ENCODE measurements at places on chromosomes 1 and 21.

- peak; percentile 32 for DNase-seq
Measured at GRCh38 chr1:243731974-243732625, 117.9 kb downstream of the AKT3 start.

DNA sequence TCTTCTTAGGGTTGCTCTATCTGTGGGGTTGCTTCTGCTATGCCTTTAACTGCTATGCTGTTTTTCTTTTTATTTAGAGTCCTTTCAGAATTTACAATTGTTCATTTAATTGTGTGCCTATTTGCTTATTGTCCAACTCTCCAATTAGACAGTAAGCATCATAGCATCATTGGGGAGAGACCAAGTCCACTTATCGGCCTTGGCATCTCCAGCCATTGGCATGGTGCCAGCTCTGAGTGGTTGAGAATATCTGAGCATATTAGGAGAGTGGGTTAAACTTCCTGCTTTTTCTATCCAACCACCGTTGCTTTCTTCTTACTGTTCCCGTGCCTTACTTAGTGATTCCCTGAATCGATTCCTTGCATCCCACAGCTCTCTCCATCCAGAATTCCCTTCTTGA, 535.0 kb downstream of the AJAP1 start:
- DNase-seq, result no peak

DNA sequence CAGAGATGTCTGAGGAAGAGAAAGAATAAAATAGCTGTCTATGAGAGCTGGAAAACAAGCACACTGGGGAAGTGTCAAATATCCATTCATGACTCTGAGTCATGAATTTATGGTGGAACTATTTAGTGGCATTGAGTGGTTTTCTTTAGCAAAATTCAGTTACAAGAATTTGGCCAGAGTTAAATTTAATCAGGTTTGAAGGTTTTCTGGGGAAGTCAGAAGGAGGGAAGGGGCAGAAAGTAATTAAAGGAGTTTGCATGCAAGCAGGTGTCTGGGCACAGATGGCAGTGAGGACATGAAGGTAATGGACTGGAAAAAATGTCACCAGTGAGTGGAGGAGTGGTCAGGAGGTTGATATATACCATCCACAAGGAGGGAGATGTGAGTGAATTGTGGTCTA, 121.9 kb upstream of the IVNS1ABP start:
- peak; percentile 34 for DNase-seq

DNA sequence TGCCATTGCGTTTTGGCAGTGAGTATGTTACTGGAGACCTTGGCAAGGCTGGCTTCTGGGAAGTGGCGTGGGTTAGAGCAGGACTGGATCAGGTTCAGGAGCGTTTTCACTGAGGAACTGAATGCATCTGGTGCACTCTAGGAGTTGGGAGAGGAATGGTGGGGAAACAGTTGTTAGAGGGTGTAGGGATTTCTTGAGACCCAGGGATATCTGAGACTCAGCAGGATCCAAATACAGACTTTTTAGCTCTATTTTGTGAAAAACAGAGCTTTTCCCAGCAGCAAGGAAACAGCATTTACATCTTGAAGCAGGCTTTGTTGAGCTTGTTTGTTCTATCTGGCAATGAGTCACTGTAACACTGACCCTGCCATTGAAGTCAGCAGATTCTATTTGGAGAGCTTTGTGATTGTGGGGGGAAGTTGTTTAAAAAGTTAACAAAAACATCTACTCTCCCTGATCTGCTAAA, 56.9 kb upstream of the NRIP1 start:
- DNase-seq, result peak; percentile 79

DNA sequence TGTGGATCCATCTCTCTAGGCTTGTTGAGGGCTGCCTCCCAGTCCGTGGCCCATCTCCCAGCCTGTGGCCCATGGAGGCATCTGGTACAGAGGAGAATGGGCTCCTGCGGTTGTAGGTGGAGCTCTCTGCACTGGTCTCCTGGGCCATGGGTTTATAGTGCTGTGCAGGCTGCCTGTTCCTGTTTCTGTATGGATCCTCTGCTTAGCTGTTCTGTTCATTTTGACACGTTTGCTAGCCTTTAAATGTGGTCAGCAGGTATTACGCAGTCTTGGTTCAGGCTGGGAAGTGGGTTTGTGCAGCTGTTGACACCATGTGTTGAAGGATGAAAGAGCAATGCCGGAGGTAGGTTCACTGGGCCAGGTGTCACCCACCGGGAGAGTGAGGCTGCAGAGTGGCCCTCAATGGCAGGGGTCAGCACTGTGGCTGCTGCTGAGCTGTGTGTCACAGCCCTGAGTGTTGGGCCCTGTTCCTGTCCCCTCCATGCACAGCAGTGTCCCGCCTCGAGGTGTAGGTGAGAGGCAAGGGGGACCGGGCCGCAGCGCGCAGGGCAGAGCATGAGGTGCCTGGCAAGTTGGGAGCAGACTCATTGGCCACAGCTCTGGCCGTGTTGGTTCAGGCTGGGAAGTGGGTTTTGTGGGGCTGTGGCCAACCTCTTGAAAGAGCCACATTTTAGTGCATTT, 39.0 kb downstream of the SNAP47 start:
- DNase-seq, result no peak

DNA sequence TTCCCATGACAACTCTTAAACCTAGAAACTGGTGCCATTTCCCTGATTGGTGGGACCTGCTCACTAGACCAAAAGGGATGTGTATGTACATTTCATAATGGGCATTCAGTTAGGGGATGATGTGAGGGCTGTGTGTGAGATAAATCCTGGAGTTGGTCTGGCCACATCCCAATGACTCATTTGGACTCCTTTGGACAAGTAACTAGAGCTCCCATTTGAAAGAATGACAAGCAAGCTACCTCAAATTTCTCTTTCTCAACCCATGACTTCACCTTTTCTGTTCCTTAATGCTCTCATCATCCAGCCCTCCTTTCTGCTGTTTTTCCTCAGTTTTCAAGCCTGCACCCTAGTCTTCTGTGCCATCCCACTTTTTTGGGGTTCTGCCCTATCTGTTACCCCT, 27.9 kb downstream of the EBNA1BP2 start:
- DNase-seq, result peak; percentile 59

GRCh38 chr1:116914667-116915066, 5.0 kb downstream of the PTGFRN start:
- no peak for DNase-seq

GRCh38 chr1:16091296-16091695, 17.8 kb upstream of the FAM131C start:
- DNase-seq, result no peak
